Adrenal gland (tissue), 19 donors: ENCODE measurements at places on chromosomes 13 and 19.
A peak's percentile ranks its signal among the peaks of the same experiment; 100 is the strongest.

DNA sequence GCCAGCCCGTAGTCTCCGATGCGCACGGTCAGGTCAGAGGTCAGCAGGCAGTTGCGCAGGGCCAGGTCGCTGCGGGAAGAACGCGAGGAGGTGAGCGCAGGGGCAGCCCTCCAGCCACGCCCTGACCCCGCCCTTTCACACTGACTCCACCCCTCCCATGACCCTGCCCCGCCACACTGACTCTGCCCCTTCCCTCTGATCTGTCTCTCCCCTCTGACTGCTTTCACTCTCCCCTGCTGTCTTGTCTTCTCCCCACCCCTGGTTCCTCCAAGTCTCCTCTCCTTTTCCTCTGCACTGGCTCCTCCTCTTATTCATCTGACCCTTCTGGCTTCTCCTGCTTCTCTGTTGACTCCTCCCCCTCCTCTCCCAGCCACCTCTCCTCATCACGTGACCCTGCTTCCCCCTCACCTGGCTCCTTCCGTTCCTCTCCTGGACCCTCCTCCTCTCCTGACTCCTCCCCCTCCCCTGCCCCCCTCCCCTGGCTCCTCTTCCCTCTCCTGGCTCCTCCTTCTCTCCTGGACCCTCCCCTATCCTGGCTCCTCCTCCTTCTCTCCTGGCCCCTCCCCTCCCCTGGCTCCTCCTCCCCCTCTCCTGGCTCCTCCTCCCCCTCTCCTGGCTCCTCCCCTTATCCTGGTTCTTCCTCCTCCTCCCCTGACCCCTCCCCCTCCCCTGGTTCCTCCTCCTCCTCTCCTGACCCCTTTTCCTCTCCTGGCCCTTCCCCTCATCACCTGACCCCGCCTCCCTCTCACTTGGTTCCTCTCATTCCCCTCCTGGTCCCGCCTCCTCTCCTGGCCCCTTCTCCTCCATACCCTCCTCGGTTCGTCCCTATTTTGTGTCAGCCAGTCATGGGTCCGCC is 9.9 kb downstream of the LMTK3 start:
- peak; percentile 90 for DNase-seq

- DNase-seq: no peak
Observed at GRCh38 chr13:102900193-102900608, 54.4 kb downstream of the ERCC5 start.

- DNase-seq: peak; percentile 88
Observed at GRCh38 chr19:5718579-5719273, 1.2 kb downstream of the LONP1 start.

- DNase-seq: no peak
Observed at GRCh38 chr13:59459972-59460371, 703.8 kb downstream of the DIAPH3 start.

DNA sequence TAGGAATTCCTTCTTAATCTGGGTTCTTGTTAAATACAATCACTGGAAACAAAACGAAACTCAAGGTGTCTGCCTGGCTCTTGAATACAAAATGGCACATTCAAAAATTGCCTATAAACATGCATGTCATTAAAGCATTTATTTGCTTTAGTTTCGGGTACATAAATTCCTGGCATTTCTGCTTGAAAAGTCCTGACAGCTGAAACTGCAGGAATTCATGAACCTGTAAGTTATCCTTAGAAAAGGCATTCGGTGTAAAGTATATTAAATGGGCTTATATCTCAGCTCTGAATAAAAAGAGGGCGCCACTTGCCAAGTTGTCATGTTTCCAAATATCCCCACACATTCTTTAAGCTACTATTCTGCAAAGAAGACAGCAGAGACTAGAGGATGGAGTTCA is 32.9 kb downstream of the RXFP2 start:
- DNase-seq: no peak

GRCh38 chr13:23322353-23323336 is 110.9 kb downstream of the SACS start:
- no peak for DNase-seq

DNA sequence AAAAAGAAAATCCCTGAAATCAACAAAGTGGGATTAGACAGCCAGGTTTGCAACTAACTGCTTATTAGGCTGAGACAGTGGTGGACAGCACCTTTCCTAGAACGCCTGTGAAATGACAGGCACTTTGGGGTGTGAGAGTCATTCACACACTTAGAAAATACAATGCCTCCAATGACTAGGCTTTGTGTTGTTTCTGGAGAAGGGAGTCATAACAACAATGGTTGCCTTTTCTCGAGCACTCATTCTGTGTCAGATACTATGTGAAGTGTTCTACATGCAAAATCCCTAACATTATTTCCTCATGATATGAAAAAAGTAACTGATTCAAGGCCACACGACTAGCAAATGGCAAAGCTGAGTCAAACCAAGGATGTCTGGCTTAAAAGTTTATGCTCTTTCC is 41.2 kb downstream of the SACS start:
- DNase-seq: no peak

- peak; percentile 71 for DNase-seq
Observed at GRCh38 chr13:106471957-106472543, 63.4 kb downstream of the EFNB2 start.

DNA sequence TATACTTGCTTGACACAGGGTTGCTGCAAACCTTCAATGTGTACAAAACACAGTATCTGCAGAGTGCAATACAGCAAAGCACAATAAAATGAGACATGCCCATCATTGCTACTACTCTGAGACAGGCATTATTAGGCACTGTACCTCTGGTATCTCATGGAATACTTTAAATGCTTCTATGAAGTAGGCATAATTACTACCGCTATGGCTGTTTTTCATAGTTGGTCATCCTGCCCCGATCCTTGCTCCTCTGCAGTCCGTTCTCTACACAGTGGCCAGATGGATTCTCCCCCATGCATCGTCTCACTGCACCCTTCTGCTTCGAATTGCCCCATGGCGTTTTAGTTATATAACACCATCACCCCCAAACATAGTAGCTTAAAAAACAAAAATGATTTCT is 83.0 kb upstream of the UBL3 start:
- no peak for DNase-seq

DNA sequence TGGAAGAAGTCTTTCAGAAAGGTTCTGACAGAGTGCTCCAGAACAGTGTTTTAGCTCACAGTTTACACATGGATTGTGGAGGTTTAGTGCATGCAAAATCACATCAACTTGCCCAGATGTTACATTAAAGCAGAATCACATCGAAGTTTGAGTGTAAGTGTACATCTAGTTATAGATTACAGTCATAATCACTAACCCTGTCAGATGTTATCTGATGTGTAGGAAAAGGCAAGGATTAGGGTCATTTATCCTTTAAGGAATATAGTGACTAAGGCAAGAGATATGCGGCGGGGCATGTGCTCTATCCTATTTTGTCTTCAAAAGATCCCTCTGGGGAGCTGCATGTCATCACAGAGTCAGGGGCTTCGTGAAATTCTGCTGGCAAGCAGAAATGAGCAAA is 66.9 kb downstream of the CYSLTR2 start:
- no peak for DNase-seq

DNA sequence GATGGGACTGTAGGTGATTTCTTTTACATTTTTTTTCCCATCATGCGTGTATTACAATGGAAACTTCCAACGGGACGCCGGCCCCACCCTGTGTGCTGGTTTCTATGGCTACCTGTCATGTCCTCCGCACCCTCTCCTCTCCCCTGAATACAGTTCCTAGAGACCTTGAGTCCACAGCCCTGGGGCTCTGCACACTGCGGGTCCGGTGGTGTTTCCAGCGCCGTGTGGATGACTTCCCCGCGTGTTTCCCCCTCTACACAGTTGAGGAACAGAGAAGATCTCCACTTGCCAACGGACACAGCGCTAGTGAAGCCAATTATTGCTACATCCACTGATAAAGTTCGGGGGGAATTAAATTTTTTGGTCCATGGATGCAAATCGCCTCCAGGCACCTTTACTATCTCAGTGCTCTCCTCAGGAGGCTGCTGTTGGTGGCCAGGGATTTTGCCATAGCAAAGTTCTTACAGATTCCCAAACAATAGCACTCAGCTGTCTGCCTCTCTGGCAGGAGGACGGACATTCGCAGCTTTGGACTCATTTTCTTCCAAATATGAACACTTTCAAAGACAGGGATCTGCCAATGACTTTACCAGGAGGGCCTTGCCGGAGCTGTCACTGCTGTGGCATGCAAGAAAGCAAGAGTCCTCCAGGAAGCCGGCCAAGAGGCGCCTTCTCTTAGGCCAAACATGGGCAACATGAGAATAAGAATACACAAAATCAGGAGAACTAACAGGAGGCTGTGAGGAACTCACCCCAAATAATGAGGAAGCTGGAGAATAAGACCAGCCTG is 39.3 kb upstream of the GAS6 start:
- DNase-seq: peak; percentile 18

DNA sequence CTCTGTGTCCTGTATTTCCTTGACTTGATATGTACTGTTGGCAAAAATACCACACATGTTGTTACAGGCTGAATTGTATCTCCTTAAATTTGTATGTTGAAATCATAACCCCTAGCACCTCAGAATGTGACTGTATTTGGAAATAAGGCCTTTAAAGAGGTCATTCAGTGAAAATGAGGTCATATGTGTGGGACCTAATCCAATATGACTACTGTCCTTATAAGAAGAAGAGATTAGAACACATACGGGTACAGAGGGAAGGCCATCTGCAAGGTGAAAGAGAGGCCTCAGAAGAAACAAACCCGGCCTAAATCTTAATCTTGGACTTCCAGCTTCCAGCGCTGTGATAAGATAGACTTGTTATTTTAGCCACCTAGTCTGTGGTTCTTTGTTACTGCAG is 202.5 kb downstream of the NUFIP1 start:
- no peak for DNase-seq

DNA sequence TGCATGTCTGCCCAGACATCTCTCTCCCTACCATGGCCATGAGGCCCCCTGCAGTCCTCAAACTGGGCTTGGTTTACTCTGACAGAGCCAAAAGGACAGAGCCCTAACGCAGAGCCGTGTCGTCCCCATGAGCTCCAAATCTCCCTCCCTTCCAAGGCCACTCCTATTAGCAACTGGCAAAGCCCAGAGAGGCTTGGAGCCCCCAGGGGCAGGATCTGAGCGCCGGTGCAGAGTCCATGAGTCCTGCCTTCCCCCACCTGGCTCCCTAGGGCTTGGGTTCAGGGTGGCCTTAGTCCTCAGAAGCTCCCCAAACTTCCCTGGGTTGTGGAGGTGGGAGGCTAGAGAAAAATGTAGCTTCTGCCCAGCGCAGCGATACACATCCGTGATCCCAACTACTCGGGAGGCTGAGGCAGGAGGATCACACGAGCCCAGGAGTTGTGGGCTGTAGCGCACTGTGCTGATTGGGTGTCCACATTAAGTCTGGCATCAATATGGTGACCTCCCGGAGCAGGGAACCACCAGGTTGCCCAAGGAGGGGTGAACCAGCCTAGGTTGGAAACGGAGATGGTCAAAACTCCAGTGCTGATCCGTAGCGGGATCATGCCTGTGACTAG is 7.4 kb upstream of the PGPEP1 start:
- DNase-seq: no peak

GRCh38 chr13:58869566-58869965 is 1238.0 kb downstream of the PCDH17 start:
- no peak for DNase-seq

- no peak for DNase-seq
Observed at GRCh38 chr13:41562541-41563178, 105.3 kb downstream of the RGCC start.
